ENCODE measurements at places on chromosomes 6 and 20. TPM values are rescaled to one million over a fixed set of nuclear protein-coding genes. Genes with fewer than 3 reads are reported as not detected.

Gene GJA10
- not detected for total RNA-seq

DNA sequence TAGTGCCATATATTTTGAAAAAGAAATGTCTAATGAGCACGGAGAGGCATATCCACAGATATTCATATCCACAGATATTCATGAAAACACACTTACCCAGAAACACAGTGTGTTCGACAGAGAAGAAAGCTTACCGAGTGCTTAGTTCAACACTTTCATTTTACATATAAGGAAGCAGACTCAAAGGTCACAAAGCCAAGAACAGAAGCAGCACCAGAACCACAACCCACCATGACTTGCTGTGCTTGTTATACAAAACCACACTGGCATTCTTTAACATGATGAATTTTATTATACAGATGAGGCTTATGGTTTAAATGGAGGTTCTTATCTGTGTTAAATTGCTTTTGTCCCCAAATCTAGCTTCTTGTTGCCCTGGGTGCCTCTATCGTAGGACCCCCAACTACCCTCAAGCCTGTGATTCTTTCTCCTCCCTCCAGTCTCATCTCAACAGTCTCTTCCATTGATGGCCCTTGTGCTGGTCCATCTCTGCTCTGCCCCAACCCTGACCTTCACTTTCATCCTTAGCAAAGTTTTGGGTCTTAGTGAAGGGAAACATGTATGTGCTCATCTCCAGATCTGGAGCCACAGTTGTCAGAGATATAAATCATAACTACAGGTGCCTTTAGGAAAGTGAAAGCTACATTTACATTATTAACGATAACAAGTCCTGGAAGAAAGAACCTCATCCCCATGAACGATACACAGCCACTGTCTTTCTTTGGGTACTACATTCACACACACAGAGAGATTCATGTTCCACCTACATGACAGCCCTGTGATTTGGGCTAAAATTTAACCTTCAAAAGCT lies 40.0 kb downstream of the SF3B5 start:
- no peaks in the 10 kb centered on the region for H3K27me3 ChIP-seq
- DNase-seq: no peak
- H3K4me1 ChIP-seq: no peaks in the 10 kb centered on the region
- H3K4me3 ChIP-seq: no peak overlapping the region

Gene HACE1
- total RNA-seq: 3.7 TPM

DNA sequence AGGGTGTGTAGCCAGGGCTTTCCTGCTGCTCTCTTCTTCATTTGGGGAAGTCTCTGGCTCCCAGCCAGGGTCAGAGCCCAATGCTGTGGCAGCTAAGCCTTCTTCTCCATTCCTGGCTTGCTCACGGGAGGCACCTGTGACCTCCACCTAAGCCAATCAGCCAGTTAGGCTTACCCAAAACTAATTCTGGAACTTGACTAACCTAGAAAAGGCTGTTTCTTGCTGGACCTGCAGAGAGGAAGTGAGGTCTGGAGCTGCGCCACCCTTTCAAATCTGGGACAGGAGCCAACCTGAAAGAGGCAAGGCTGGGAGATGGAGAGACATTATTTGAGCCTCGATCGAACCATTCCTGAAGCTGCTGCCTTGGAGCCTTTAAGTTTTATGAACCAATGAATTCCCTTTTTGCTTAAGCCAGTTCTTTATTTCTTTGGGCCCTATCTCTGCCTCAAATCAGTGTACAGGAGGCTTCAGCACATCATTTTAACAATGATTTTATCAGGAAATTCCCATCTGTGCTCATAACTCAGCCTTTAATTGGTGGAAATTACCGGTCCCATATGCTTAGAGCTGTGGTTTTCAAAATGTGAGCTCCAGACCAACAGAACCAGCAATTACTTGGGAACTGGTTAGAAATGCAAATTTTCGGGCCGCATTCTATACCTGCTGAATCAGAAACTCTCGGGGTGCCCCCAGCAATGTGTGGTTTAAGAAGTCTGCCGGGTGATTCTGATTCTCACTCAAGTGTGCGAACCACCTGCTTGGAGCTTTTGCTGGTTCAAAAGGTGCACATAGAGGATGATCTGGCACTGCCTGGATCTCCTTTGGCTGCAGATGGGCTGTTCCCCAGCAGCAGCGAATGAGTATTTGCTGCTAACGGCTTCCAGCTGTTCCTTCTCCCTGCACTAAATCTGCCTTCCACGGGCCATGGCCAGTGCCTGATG lies 97.4 kb upstream of the RNF24 start:
- no peaks in the 10 kb centered on the region for H3K36me3 ChIP-seq
- no peak overlapping the region for H3K27ac ChIP-seq
- no peaks in the 10 kb centered on the region for H3K4me1 ChIP-seq
- peak; percentile 53 for DNase-seq
- no peak overlapping the region for H3K4me3 ChIP-seq

- no peaks in the 10 kb centered on the region for H3K4me1 ChIP-seq
- no peak overlapping the region for H3K4me3 ChIP-seq
- H3K27ac ChIP-seq: no peak overlapping the region
- no peak for DNase-seq
- H3K27me3 ChIP-seq: no peaks in the 10 kb centered on the region
Measured at GRCh38 chr6:106180208-106180607, 94.1 kb downstream of the PRDM1 start.

- no peaks in the 10 kb centered on the region for H3K27me3 ChIP-seq
- H3K27ac ChIP-seq: peak overlapping the region; percentile 99
- peaks cover 30% of the 10 kb centered on the region for H3K36me3 ChIP-seq
- peak overlapping the region; percentile 98 for H3K4me3 ChIP-seq
- DNase-seq: peak; percentile 51
- peaks cover 19% of the 10 kb centered on the region for H3K4me1 ChIP-seq
Measured at GRCh38 chr6:43173591-43174262, 2.7 kb downstream of the SRF start.

- no peak overlapping the region for H3K4me3 ChIP-seq
- no peak overlapping the region for H3K27ac ChIP-seq
- H3K27me3 ChIP-seq: no peaks in the 10 kb centered on the region
- H3K4me1 ChIP-seq: no peaks in the 10 kb centered on the region
- DNase-seq: no peak
Measured at GRCh38 chr6:74467533-74468215, 738.2 kb downstream of the COL12A1 start.

Gene MYLIP
- 2.1 TPM for total RNA-seq

Gene MICB
- 1.2 TPM for total RNA-seq

GRCh38 chr6:40791004-40791403 lies 203.8 kb upstream of the LRFN2 start:
- H3K27me3 ChIP-seq: no peaks in the 10 kb centered on the region
- H3K27ac ChIP-seq: no peak overlapping the region
- no peak for DNase-seq
- no peaks in the 10 kb centered on the region for H3K36me3 ChIP-seq

Gene AGER
- 2.1 TPM for total RNA-seq

Gene EPHA7
- total RNA-seq: not detected

Gene ADIG
- not detected for total RNA-seq

- DNase-seq: no peak
- H3K27ac ChIP-seq: no peak overlapping the region
- no peaks in the 10 kb centered on the region for H3K27me3 ChIP-seq
Measured at GRCh38 chr6:21441386-21441785, 152.2 kb upstream of the SOX4 start.

Gene DSP
- 73.2 TPM for total RNA-seq

GRCh38 chr6:127205036-127205435 lies 61.6 kb upstream of the RNF146 start:
- no peak overlapping the region for H3K27ac ChIP-seq
- no peaks in the 10 kb centered on the region for H3K4me1 ChIP-seq
- no peak for DNase-seq
- H3K36me3 ChIP-seq: no peaks in the 10 kb centered on the region

- no peaks in the 10 kb centered on the region for H3K27me3 ChIP-seq
- H3K4me1 ChIP-seq: peaks cover 16% of the 10 kb centered on the region
- H3K27ac ChIP-seq: no peak overlapping the region
- no peaks in the 10 kb centered on the region for H3K36me3 ChIP-seq
Measured at GRCh38 chr20:20551409-20551808, 161.0 kb downstream of the RALGAPA2 start.

Gene POLR3F
- 4.1 TPM for total RNA-seq

All from right lobe of liver (tissue), 6 donors.